Midbrain (tissue), 1 donor: ENCODE measurements at places on chromosomes 1 and 21.

DNA sequence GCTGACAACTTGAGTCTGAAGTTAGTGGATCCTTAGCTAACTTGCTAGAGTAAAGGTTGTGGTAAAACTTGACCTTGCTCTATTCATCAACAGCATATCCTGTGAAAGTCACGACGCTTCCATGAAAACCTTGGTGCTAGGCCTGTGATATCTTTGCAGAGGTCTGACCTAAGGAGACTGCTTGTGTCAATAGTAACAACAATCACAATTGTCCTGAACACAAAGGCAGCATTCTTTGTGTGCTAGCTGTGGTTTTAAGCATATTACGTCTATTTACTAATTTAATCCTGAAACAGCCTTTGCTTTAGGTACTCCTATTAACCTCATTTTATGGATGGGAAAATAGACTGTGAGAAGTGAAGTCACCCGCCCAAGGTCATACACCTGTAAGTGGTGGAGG lies 2.8 kb upstream of the CLDN14 start:
- DNase-seq, result no peak

DNA sequence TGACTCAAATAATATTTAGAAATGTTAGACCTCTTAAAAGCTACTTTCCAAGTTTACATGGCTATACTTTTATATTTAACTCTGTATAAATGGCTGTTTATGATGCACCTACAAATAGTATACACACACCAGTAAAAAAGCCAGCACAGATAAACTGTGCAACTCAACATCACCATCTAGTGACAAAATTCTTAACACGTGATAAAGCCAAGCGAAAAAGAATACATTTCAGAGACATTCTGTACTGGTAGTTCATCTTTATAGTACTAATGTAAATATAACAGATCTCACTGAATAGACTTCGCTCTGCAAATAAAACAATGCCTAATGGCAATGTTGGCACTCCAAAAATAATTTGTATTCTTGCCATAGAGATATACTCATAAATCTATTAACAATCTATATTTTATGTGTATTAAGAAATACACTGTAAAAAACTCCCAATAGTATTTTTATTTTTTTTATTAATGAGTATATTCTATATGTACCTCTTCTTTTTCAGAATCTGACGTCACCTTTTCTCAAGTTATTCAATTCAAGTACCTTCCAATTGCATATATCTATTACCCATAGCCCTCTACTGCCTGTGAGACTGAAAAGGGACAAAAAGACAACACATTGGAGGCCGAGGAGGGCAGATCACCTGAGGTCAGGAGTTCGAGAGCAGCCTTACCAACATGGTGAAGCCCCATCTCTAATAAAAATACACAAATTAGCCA lies 100.2 kb downstream of the DPYD start:
- DNase-seq, result peak; percentile 3

- no peak for DNase-seq
These were observed 633 bp downstream of the THEMIS2 start for GRCh38 chr1:27872802-27873551.

- DNase-seq, result peak; percentile 16
These were observed 82.6 kb downstream of the GPR161 start for GRCh38 chr1:168054117-168054516.

GRCh38 chr1:155977690-155978324 lies 540 bp downstream of the ARHGEF2 start:
- no peak for DNase-seq

GRCh38 chr1:6675941-6676340 lies 25.7 kb downstream of the DNAJC11 start:
- no peak for DNase-seq

DNA sequence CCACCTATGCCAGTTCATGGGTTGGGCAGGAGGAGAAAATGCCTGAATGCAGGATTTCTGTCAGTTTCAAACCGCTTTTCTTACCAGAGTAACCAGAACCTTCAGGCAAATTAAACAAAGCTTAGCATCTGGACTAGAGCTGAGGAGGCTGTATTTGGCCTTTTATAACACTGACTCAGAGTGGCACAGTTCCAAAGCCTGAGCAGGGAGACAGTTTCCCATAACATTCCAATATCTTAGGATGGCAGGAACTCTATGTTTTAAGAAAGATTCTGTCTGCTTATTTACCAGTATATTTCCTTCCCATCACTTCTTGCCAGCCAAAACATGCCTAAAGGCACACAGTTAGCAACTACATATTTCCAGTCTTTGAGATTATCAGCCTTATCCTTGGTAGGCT lies 46.8 kb downstream of the UBR4 start:
- DNase-seq, result no peak

DNA sequence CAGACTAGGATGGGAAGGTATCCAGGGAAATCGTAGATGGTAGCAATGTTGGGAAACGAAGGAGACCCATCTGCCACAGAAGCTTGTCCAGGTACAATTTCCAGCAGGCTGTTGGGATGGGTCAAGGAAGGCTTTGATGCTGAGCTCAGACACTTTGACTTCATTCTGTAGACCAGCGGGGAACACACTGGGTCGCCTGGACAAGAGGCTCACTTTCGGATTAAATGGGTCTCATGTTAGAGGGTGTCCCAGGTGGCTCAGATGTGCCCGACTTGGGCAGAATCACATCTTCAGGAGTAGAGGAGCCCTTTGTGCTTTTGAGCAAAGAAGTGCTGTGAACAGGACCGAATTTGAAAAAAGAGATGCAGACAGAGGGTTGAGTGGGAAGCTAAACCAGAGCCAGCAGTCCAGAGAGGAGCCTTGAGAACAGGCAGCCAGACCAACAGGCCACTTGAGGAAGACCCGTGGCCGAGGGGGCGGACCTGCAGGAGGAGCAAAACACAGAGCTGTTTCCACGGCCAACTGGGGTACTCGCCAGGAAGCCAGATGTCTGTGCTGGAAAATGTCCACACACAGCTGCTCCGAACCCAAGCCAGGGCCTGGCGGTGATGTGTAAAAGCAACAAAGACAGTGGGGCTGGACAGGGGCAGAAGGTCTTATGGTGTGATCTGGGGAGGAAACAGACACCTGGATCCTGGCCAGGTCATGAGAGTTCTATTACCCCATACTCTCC lies 146.9 kb downstream of the AJAP1 start:
- DNase-seq, result peak; percentile 37

DNA sequence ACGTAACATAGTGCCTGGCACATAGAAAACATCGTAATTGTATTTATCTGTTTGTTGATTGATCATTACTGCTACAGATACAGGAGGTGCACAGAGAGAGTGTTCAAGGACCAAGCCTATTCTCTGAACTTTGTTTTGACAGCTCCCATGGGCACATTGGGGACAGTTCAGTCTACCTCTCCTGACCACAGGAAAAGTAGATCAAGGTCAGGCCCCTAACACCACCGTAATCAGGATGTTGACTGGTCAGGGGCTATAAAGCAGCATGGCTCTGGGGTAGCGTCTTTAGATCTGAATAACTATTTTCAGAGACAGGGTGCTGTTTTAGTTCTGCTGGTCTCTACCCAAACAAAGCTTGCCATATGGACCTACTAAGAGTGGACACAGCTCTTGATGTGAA lies 223.1 kb upstream of the IRF2BP2 start:
- DNase-seq, result no peak

DNA sequence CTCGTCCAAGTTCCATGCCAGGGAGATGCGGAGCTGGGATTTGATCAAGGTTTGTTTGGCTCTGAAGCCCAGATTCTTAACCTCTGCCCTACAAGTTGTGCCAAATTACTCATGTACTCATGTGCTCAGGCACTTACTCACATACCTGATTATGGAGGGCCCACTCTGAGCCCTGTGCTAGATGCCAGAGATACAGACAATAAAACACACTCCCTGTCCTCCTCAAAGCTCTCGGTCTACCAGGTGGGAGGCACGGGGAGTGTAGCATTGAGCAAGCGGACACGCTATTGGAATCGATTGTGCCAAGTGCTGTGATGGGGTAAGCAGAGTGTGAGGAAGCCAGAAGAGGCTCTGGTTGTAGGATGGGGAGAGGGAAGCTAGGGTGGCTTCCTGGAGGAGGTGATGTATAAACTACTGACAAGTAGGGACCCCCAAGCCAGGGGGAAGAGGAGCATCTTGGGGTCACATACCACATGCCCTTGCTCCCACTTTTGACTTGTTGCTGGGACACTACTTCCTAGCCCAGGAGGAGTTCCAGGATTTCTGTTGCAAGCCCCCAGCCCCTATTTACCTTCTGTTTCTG lies 49.8 kb upstream of the IFNLR1 start:
- DNase-seq, result no peak

DNA sequence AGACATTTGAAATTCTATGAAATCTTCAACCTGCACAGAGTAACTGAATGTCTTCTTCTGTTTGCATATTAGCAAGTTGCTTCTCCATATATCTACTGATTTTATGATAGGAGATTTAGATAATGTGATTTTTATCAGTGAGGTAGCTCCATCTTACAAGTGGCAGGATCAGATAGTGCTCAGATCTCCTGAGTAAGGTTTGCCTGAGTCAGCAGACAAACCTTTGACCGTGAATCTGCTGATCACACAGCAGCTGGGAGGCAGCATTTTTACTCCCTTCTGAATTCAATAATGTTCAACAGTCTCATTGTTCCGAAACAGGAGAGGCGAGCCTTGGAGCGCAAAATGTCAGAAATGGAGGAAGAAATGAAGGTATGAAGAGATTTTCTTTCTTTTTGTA lies 141.4 kb downstream of the SYT2 start:
- DNase-seq, result peak; percentile 27

DNA sequence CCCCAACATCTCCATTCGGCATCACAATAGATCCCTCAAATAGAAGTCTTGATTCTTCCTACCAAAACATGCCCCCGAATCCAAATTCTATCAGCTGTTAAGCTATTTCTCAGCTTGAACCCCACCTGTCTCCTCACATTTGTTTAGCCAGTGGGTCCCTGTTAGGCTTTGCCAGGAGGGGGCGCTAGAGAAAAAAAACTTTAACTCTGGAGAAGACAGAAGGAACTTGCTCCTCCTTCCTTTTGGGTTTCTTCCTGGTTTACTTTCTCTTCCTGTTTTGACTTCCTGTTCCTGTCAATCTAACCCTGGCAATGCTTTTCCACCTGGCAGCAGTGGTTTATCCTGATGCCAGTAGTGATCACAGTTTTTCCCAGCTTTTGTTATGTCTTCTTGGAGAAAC lies 95.6 kb upstream of the KCNK1 start:
- DNase-seq, result peak; percentile 48

DNA sequence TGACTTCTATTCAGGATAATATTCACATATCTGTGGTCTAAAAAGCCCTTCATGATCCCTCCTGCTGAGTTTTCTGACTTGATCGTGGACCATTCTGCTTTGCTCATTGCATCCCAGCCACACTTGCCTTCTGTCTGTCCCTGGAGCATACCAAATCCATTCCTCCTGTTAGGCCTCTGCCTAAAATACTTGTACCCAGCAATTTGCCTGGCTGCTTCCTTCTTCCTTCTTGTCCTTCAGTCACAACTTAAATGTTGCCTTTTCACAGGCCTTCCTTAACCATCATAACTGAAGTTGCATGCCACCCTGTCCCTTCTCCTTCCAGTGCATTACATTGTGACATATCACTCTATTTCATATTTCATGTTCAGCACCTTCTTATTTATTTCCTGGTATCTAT lies 4.3 kb downstream of the CR2 start:
- no peak for DNase-seq

DNA sequence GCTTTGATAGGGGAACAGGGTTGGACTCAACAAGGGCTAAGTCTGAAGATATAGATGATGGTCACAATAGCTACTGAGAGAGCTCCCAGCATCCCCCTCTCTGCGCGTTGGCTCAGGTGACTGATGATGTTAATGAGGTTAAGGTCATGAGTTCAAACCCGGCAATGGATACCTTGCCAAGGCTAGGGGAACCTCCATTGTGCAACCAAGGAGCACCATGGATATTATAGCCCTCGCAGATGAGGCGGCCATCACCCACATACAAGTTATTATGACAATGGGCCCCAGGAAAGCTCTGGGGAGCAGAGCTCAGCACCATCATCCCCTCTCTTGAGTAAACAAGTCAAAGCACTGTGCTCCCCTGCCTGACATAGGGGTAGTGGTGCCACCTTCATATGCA lies 8.2 kb downstream of the KCNA2 start:
- DNase-seq, result no peak

GRCh38 chr1:910311-910880 lies 13.3 kb upstream of the SAMD11 start:
- no peak for DNase-seq

DNA sequence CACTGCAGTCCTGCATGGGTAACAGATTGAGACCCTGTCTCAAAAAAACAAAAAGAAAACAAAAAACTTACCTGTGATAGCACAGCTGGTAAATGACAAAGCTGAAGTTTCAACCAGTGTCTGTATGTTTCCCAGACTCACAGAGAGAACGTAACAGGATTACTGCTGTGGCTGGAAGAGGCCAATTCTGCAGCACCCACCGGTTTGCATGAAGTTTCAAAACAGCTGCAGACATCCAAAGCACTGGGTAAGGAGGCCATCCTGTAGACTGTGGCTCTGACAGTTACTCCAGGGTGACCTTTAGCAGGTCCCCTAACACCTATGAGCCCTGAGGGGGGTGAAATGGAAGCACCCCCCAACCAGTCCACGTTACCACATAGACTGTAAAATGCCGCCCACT lies 7.5 kb downstream of the ID3 start:
- no peak for DNase-seq
